ENCODE measurements at places on chromosomes 1 and 21.

- no peak for DNase-seq
Measured at GRCh38 chr1:230061801-230062200, 5.2 kb upstream of the GALNT2 start.

DNA sequence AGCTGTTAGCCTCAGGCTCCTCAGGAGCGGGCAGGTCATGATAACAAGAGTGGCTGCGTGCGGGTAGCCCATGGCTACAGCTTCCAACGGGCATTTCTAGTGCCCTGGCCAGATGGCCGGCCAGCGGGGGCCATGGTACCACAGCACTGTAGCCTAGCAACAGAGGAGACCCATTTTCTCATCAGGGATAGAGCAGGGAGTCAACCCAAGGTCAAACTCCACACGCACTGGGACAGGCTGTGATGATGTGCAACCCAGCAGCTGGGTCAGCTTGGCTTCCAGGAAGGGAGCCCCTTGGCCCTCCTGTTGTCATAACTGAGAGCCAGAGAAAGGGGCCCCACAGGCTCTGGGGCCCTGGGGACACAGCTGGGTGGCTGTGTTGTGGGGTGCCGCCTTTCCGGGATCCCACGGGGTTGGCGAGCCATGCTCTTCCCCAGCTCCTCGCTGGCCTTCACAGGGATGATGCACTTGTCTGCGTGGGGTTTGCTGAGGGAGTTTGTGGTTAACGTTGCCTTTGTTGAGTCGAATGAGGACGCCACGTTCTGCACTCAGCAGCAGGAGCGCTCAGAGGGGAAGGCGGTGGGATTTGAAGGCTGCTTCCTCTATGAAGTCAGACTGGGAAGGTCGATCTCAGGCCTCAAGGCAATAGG is 46.3 kb downstream of the COL18A1 start:
- DNase-seq, result no peak

DNA sequence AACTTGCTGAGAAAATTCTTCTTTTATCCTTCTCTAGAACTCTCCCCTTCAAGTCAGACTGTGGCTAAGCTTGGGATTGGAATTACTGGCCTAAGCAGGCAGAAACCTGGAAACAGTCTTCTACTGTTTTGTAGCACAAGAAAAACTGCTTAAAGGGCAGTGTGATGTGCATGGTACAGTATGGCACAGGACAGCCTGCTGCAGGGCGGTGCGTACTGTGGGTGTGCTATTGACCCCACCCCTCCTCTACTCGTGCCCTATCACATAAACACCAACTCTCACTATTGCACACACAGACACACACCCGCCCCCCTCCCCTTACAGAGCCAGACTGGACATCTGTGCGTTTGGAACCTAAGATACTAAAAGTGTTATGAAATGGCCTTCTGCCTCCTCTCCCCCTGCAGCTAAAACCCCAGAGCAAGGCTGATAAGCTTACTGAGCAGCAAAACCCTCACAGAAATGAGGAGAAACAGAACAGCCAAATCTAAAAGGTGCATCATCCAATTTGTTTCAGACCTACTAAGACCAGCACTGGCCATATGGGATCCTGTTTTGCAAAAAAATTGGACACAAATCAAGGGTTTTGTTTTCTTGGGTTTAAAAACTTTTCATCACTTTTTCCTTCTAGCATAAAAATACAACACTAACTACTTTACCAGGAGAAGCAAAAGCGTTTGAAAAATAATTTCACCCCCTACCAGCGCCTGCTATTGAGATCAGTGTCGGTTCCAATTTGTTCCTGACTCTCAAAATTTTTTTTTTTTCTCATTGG is 355.8 kb upstream of the LYPLAL1 start:
- no peak for DNase-seq

DNA sequence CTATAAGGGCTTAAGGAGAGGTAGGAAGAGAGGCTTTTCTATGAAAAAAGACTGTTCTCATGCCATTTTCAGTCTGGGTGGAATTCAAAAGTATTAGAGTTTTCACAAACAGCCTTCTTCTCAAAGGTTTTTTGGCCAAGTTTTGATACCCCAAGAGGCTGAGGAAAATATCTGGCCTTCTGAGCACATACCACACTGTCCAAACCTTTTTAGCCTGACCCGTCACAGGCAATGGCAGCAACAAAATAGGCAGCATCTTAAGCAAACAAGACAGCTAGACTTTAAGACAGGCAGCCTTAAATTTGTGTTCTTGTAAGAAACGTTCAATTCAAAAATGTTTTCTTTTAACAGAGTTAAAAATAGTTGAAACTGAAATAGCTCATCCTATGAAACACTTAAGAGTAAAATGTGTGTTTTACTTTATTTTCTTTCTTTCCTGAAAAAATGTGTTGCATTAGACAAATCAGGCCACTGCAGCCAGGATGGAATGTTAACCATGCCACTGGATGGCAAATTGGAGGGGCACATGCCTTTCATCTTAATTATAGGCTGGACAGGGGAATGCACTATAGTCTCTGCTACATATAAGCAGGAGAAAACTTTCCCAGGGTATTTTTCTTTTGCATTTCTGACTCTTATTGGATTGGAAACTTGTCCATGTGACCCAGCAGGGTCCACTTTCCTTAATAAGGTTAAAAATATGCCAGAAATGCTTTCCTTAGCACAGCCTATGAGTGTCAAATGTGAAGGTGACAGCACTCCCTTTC is 315.0 kb downstream of the TGFB2 start:
- DNase-seq, result no peak

GRCh38 chr1:42937141-42937696 is 21.4 kb downstream of the SLC2A1 start:
- DNase-seq, result no peak

DNA sequence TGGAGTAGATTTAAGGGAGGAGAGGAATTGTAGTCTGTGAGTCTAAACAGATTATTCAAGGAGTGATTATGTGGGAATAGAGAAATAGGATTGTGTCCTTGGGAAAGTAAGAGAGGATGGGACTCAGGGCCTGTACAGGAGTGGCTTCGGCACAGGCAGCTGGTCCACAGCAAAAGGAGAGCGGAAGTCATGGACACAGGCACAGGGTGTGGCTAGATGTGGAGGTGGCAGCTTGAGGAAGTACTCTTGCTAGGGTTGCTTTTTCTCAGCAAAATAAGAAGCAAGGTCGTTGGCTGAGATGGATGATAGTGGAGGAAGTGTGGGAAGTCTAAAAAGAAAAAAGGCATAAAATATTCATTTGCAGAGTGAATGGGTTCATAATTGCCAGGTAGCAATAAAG is 18.5 kb upstream of the ZNF648 start:
- DNase-seq, result no peak

DNA sequence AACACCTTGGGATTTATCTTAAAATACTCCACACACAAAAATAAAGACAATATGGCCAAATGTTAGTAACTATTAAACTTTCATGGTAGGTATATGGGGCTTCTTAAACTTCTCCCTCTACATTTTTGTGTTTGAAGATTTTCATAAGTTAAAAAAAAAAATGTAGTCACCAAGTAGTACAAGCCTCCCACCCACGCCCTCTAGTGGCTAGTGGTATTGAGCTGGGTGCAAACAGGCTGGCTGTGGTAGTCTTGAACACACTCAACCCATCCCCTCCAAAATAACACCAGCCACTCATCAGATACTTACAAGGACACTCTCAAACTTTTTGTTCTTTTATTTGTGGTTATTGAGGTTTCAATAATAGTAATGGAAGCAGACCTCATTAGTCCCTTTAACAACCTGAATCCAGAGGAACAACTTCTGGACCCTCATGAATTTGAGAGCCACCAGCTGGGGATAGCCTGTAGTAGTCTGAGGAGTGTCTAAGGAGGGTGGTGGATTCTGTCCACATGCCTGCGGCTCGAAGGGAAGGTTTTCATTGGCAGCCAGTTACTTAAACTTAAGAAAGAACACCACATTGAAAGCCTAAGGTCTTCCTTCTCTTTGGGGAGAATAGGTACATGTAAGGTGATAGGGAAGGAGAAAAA is 15.6 kb downstream of the RD3 start:
- peak; percentile 80 for DNase-seq

- no peak for DNase-seq
Measured at GRCh38 chr1:11985851-11986250, 5.6 kb downstream of the MFN2 start.

- DNase-seq, result no peak
Measured at GRCh38 chr1:67711855-67712212, 26.8 kb downstream of the GADD45A start.

- no peak for DNase-seq
Measured at GRCh38 chr1:157993918-157994605, 617 bp downstream of the KIRREL1 start.

DNA sequence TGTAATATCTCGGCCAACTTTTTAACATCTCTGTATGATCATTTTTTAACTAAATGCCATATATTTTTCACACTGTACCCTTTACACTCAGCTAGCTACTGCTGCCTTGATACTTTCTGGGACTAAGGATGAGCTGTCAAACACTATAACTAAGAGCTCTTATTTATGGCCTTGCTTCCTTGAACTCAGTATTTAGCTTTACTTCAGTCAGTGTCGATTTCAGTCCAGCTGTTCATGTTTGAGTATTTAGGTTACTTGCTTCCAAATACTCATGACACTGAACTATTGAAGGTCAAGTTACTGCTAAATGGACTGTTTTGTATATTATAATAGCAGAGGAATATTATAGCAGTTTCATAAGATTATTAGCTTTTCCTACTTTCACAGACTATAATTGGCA is 25.9 kb upstream of the USP25 start:
- no peak for DNase-seq

DNA sequence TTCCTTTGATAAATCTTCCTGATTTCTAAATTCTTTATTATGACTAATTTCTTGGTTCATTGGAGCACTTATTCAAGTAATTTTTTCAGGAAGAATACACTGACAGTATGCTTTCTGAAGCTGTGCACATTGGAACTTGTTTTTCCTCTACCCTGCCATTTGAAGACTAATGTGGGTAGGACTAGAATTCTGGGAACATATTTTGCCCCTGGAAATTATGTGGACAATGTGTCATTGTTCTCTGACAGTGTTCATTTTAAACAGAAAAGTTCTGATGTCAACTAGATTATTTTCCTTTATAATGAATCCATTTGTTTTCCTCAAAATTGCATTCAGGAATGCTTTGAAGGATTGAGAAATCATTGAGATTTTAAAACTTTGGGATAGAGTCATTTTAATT is 34.8 kb upstream of the ST6GALNAC5 start:
- DNase-seq, result no peak

DNA sequence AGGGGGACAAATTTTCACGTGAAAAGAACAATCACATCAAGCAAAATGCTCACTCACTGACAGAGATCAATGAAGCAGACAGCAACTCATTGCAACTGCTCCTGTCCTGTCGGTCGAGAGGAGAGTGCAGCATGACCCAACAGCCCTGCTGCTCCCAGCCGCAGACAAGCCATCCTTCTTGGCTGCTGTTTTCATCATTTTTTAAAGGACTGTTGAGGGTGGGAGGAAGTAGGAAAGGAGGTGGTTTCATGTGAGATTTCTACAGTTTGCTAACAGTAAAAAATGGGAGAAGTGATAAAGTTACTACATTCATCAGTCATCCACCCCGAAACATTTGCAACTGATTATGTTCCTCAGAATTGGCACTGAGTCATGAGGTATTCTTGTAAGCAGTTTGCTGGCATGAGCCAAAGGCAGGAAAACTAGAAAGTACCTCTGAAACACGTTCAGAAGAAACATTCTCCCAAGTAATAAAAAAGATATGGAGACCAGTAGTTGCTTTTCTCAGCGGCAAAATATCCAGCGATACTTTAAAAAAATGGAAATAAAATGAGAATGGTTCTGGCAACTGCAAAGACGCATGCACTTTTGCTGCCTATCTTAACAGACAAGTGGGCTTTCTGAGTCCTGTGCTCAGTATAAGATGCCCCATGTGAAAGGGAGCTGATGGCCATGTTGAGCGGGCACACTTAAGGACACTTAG is 72.0 kb upstream of the CLDN14 start:
- no peak for DNase-seq

DNA sequence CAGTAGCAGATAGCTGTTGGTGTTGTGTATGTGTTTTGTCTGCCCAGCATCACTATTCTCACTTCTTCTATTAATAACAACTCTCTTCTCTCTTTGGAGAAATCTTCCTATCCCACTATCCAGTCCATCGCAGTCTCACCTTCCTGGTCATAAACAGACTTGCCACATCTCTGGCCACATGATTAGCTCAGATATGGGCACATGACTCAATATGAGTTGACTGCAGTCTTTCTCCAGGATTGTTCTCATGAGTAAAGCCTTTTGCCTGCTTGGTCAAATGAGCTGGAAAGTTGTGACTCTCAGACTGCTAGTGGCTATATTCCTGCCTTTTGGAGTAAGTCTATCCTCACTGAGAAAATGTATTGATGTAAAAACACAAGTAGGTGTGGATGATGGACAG is 32.9 kb upstream of the TADA1 start:
- no peak for DNase-seq

- DNase-seq, result no peak
Measured at GRCh38 chr1:236522937-236523703, 662 bp upstream of the LGALS8 start.

DNA sequence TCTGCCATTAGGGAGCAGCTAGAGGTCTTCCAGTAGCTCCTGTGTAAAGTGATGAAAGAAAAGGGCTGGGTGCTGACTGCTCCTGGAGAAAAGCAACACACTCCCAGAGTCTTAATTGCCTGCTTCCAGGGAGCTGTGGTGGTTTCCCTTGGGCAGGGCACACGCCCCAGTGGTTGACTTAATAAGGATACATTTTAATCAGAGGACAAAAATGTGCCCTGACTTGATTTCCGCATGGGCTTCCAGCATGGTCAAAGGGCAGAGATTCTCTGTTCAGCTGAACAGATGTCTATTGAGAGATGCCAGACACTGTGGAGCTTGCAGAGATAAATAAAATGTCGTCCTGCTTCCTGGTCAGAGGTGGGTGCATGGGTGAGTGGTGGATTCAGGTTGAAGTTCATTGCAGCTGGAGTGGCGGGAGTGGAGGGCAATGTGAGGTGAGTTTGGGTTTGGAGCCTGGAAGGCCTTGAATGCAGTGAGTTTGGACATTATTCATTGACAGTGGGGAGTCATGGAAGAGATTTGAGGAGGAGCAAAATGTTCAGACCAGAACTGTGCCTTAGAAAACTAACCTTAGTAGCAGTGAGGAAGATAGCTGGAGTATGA is 16.0 kb downstream of the QSOX1 start:
- DNase-seq, result no peak

- no peak for DNase-seq
Measured at GRCh38 chr1:6142036-6142621, 38.0 kb downstream of the CHD5 start.

GRCh38 chr1:184163674-184164465 is 112.3 kb downstream of the TSEN15 start:
- DNase-seq, result no peak

GRCh38 chr1:21340230-21340945 is 50.1 kb upstream of the ECE1 start:
- no peak for DNase-seq

GRCh38 chr21:35468991-35469390 is 419.9 kb upstream of the RUNX1 start:
- no peak for DNase-seq

GRCh38 chr1:54791880-54792522 is 9.1 kb downstream of the TTC22 start:
- peak; percentile 83 for DNase-seq
